ENCODE measurements at places on chromosomes 3 and 15. TPM values are rescaled to one million over a fixed set of nuclear protein-coding genes. Genes with fewer than 3 reads are reported as not detected.
A peak's percentile ranks its signal among the peaks of the same experiment; 100 is the strongest.

- DNase-seq, result no peak
Measured at GRCh38 chr3:148880681-148881080, 15.6 kb downstream of the CPA3 start.

DNA sequence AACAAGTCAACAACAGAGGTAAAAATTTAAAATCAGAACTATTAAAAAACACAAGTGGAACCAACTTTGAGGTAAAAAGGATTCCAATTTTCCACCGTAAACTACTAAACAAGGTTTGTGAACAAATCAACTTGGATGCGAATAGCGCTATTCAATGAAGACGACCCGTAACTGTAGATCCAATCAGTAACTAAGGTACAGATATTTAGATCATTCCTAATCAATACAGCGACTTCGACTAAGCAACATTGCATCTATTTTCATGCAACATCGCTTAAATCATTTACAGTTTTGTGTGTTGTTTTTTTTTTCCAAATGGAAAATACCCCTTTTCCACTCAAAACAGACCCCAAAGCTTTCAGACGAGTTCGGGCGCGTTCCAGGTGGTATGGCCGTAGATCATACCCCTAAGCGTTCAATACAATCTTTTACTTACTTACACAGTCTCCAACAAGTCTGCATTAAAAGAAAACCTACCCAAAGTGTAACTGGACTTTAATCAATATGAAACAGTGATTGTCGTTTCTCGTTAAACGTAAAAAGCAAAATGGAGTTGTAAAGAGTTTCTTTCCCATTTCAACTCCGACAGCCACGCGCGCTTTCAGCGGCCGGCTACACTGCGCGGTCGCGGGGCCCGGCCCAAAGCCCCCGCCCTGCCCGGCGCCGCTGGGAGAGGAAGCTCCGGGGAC is 786 bp downstream of the RHOA start:
- DNase-seq, result no peak

The SH2D7 gene
- not detected for total RNA-seq

The WWTR1 gene
- 58.8 TPM for total RNA-seq

DNA sequence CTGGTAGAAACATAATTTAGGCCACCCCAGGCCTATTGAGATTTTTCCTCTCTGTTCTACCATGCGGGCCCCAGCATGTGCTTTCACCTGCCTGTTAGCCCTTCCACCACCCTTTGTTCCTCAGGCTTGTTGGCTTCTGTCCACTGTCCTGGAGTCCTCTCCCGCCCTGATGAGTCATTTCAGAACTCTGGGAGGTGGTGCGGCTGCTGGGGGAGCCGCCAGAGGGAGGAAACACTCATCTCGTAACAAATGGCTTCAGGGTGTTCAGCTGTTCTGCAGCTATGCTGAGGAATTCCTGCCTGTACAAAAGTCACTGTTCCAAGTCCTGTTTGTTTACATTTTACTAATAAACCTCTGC is 36.3 kb downstream of the LRTM1 start:
- peak; percentile 70 for DNase-seq

The TMCO5A gene
- not detected for total RNA-seq

DNA sequence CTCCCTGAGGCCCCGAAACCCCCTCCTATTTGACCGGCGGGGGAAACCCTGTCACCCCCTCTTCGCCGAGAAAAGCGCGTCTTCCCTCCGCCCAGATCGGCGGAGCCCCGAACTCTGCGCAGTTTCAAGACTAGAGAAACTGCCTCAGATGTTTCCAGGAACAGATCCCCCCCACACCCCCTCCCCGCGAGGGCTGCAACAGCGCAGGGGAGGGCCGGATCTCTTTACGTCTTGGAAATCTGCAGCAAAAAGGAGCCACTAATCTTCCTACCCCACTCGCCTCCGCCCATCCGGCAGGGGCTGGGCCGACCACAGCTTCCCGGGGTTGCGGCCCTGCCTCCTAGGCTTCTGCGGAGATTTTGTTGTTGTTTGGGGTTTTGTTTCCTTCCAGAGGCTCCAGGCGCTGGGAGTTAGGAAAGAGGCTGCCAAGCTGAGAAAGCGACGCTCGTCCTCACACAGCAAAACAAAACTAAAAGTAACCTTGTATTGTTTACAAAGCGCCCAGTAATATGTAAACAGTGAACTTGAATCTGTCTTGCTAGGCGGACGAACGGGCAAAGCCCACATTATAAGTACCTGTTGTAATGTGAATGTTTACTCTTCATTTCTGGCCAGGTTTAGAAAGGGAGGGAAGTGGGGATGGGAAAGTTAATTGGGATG is 2.2 kb downstream of the FOXB1 start:
- no peak for DNase-seq

DNA sequence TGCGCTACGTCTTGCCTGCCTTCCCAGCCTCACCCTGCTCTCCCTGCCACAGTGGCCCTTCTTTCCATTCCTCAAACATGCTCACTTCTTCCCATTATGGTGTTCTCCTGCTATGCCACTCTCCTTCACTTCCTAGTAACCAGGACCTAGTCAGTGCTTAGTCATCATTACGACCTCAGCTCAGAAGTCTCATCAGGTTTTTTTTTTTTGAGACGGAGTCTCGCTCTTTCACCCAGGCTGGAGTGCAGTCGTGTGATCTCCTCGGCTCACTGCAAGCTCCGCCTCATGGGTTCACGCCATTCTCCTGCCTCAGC is 149.5 kb downstream of the GREM1 start:
- DNase-seq, result no peak

The GFM1 gene
- total RNA-seq, result 78.4 TPM

GRCh38 chr15:101024073-101024695 is 105.0 kb downstream of the LRRK1 start:
- peak; percentile 26 for DNase-seq

GRCh38 chr3:124296406-124296805 is 304.5 kb upstream of the ROPN1 start:
- no peak for DNase-seq

DNA sequence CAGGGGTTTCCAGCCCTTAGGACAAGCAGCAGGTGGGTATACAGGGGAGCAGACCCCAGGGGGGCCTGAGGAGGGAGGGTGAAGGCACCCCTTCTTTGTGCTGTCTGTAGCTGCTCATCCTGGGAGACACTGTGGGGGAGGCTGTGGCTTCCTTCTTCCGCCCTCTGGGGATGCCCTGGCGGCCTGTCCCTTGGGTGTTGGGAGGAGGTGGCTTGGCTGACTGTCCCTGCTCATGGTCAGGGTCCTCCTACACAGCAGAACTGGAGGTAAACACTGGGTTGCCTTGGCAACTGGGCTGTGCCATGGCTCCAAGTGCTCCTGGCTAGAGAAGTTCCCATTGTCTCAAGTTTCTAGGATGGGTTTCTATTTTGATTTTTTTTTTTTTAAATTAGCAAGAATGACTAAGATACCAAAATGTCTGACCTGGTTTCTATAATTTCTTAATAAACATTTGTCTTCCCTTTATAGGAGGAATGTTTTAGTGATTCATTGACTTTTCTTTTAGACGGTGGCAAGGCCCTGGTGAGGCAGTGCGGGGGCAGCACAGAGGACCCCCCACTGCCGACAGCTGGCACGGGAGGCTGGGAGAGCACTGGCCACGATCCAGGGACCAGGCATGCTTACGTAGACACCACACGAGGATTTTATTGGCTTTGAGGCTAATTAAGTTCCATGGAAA is 12.4 kb downstream of the KLF13 start:
- peak; percentile 74 for DNase-seq

DNA sequence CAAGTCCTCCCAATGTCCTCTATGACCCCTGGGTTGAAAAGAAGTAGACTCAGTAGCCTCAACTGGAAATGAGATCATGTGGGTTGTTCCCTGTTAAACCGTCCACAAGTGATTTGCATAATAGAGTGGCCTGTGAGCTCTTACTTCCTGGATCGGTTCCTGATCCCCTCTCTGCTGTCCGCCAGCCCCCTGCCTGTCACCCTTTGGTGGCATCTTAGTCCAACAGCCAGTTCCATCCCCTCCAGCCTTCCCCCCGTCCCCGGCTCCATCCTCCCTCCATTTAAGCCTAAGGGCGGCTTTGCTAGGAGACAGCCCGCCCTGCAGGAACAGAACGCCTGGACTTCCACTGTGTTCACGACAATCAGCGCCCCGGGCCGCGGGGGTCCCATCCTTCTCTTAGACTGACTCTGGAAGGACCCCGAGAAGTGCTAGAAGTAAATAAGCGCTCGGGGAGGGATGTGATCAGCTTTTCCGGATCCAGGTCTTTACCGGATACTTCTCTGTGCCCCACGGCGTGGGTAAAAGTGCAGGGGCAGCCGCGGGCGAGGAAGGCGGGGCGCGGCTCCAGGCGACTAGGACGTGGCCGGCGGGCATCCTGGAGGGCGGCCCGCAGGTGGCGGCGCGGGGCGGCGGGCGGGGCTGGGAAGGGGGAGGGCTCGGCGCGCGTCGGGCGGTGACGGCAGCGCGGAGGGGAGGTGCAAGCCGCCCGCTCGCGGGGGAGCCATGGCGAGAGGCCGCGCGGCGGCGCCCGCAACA is 51.2 kb upstream of the ULK4 start:
- DNase-seq, result no peak

The ZNF385D gene
- 32.1 TPM for total RNA-seq

GRCh38 chr3:126202276-126202675 is 21.9 kb upstream of the ALDH1L1 start:
- no peak for DNase-seq

The CLDN11 gene
- total RNA-seq, result 413 TPM

DNA sequence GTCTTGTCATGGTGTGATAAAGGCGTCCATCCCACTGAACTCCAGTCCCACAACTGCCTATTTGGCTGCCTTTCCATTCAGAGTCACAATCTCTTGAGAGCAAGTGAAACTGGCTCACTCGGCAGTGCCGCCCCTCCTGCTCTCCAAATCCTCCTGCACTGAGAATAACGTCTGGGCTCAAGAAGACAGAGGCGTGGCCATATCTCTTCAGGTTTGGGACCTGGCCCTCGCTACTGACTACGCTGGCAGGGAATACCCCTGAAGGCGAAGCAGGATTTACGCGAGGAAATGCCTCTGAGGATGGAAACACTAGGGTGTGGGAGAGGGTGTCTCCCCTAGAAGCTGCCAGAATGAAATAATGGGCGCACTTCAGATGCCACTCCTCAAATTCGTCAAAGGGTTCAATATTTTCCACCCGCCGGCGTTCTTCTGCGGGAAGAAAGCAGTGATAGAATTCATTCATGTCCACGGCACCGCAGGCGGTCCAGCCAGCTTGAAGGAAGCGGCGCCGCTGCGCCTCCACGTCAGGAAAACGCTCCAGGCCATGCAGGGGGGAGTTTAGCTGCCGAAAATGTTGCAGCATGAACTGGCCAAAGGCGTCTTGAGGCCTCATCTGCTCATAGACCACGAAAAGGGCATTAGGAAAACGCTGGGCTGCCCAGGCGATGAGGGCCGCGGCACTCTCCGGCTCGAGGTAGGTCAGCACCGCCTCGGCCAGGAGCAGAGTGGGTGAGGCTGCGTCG is 985 bp downstream of the LCMT2 start:
- peak; percentile 20 for DNase-seq

DNA sequence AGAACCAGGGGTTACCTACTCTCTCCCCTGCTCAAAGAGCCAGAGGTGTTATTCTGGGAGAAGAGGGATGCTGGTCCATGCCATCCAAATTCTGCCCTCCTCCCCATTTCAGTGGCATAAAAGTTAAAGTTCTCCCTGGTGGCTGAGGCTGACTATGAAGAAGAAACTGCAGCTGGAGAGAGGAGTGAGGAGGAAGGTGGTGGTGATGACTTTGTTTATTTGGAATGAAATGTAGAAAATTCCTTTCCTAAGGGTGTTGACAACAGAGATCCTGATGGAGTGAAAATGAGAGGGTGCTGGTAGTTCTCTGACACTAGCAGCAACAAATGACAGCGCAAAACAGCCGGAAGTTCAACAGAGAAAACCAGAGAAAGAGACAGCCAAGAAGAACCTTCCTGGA is 100.4 kb downstream of the PCCB start:
- no peak for DNase-seq

GRCh38 chr3:123290962-123291361 is 89.2 kb downstream of the SEC22A start:
- no peak for DNase-seq

The LRRIQ4 gene
- 0.28 TPM for total RNA-seq

DNA sequence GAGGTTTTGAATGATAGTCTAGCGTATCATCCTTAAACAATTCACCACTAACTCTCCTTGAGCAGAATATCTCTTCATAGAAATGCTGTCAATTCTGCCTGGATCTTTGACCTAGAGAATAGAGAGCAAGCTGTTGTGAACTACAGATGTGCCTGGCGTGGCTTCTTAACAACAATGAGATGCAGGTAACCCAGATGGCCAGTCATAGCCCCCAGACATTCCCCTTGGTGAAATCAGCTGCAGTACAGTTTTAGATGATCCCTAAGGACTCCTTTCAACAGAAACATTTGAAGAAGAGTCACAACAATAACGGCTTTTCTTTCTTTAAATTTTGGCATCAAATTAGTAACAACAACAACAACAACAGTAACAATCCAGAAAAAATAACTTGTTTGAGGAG is 1041.3 kb downstream of the ROBO1 start:
- no peak for DNase-seq

- DNase-seq, result no peak
Measured at GRCh38 chr3:136819731-136820679, 1.1 kb downstream of the SLC35G2 start.

- no peak for DNase-seq
Measured at GRCh38 chr15:97976766-97977503, 16.4 kb downstream of the ARRDC4 start.

DNA sequence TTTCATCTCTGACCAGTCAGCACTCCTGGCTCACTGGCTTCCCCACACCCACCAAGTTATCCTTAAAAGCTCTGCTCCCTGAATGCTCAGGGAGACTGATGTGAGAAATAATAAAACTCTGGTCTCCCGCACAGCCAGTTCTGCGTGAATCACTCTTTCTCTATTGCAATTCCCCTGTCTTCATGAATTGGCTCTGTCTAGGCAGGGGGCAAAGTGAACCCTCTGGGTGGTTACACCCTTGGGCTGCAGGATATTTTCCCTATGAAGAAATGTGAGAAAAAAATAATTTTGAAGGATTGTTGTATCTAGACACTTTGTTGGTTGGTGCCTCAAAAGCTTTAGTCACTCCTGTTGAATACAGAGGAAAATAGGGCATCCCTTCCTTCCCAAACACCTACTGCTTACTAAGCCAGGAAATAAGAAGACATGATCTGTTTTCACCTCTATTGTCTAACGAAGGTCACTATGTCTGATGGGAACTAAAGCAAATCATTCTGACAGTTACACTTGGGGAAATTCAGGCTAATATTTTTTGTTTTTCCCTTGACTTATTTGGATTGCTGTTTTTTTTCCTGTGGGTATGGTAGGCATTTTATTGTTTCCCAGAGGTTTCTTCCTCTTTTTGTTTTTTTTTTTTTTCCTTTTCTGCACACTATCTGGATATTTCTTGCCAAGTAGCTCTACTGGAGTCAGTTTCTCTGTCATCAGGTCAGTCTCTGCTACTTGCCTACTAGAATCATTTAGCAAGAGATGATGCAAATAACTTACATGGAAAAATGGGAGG is 15.3 kb upstream of the TNFSF10 start:
- DNase-seq, result no peak
